ENCODE measurements at places on chromosomes 11 and 22.

GRCh38 chr11:105582497-105582896 lies 27.4 kb upstream of the GRIA4 start:
- DNase-seq: no peak

- DNase-seq: no peak
Observed at GRCh38 chr22:36331912-36332622, 55.7 kb downstream of the MYH9 start.

DNA sequence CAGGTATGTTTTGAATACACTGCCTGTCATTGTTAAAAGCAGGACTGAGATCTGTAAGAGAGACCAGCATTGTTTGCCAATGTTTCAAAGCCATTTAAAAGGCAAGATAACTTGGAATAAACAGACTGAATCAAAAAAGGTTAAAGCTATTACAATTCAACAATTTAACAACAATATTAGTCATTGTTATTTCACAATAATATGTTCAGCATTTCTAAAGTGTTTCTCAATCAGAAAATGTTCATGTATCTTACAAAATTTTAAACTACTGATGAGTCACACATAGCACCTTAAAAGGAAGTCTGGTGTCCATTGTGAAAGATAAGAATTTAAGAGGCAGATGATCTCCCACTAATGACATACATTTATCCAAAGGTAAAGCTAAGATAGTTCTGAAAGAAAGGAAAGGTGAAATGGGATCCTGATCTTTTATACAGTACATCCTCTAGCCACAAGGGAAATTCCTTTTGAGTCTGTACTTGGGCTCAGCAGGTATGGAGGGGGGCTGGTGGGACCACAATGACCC lies 79.7 kb downstream of the MAML2 start:
- no peak for DNase-seq

DNA sequence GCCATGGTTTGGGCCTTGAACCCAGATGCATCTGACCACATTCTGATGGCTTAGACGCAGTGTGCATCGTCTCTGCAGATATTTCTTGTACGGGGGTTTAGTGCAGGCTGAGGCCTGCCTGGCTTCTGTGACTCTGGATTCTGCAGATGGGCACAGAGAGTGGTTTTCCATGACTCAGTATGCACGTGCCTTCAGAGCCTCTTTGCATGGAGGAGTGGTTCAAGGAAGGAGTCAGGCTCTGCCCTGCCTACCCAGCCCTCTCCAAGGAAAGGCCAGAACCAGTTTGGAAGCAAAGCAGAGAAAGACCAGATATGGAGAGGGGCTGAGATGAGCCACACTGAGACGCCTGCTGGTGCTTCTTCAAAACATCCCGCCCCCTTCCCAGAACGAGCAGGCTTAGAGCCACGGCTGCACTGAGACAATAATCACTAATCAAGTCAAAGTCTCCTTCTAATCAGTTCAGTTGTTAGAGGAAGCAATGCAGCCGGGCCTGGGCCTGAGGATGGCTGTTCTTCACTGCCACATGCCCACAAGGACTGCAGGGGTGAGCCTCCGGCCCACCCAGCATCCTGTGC lies 308.9 kb downstream of the NXPE2 start:
- no peak for DNase-seq

DNA sequence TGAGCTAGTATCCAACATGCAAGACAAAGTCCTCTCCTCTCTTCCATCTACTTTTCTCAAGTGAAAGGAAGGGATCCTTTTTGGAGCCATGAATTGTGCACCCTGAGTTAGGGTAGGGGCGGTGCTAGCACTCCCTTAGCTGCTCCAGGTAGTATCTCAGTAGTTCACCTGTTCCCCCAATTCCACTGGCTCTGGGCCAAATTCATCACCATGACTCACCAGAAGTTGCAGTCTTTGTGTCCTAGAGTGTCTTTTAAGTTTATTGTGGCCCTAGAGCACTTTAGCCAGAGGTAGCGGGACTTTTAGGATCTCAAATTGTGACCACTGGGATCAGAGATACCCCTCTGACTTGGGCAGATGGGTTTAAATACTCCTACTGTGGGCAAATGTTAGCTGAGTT lies 398.6 kb upstream of the ANO5 start:
- no peak for DNase-seq

DNA sequence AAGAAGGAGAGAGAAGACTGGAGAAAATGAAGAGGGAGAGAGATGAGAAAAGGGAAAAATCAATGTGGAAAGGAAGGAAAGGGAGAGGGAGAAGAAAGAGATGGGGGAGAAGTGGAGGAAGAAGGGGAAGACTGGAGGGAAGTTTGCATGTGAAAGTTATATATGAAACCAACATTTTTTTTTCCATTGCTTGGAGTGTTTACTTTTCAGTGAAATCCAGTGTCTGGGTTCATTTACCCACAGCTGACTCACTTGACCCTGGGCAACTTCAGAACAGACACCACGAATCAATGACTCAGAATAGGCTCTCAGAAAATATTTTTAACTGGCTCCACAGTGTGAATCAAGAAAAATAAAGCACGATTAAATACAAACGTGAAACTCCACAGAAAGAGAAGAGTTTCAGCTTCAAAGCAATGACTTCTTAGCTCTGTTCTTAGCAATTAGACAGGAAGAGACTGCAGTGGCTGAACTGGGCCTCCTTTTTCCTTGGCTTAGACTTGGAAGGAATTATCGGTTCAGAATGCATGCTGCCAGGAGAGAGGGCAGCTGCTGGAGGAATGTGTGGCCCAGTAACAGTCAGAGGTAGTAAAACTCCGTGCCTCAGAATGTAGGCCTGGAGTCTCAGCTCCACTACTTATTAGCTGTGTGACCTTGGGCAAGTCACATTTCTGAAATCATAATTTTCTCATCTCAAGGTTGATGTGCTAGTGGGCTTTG lies 237.5 kb downstream of the MIAT start:
- peak; percentile 12 for DNase-seq

GRCh38 chr22:36758792-36759271 lies 17.1 kb downstream of the IFT27 start:
- DNase-seq: no peak

- no peak for DNase-seq
Observed at GRCh38 chr11:72112978-72113808, 698 bp upstream of the ANAPC15 start.

- no peak for DNase-seq
Observed at GRCh38 chr11:113447621-113448315, 27.4 kb downstream of the DRD2 start.

GRCh38 chr11:77524539-77524938 lies 50.6 kb upstream of the PAK1 start:
- no peak for DNase-seq

DNA sequence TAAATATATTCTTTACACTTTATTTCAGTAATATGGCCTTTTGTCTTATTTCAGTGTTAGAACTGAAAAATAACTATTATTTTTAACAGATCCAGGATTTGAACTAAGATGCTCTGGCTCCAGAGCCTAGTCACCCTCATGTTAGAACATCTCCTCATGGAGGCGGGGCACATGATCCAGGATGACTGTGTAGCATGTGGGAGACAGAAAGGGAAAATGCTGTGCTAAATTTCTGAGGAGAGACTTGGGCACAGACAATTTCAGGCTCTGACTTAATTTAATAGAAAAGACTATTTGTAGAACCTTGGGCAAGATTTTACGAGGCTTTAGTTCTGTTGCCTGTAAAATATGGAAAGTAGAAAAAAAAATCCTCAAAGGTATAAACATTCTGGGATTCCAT lies 24.1 kb downstream of the CTSC start:
- DNase-seq: no peak

GRCh38 chr11:22472306-22472705 lies 134.1 kb downstream of the SLC17A6 start:
- no peak for DNase-seq

- DNase-seq: no peak
Observed at GRCh38 chr11:134170177-134170918, 53.4 kb downstream of the NCAPD3 start.

DNA sequence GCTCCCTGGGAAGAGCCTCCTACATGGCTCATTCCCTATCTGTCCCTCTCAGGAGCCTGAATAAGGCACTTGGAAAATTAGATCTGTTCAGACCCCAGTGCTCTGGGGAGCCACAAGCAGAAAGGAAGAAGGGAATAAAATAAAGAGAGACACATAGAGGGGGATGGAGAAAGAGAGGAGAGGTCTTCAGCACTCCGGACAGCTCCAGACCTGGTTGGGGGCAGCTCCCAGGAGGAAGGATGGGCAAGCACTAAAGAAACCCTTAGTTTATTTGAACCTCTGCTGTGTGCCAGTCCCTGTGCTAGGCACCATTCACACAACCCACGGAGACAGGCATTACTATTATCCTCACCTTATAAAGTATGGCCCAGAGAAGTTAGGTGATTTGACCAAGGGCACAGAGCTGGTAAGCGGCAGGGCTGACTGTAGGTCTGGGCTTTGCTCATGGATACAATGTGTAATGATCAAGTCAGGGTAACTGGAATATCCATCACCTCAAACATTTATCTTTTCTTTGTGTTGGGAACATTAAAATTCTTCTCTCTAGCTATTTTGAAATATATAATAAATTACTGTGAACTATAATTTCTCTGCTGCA lies 53.7 kb upstream of the LRRC32 start:
- no peak for DNase-seq

DNA sequence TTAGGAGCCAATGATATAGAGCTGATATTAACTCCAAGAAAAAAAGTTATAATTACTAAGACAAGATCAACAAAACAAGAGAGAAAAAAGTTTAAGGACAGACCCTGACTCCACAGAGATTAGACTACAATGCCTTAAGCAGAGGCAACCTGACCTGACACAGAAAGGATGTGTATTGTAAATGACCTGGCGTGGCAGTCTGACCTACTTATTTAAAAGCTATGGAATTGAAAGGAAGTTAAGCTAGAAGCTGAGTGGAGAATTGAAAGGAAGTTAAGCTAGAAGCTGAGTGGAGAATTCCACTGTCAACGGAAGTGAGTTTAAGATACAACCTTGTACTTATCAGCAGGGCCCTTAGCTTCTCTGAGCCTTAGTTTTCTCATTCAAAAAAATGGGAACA lies 885.4 kb downstream of the OPCML start:
- DNase-seq: no peak

DNA sequence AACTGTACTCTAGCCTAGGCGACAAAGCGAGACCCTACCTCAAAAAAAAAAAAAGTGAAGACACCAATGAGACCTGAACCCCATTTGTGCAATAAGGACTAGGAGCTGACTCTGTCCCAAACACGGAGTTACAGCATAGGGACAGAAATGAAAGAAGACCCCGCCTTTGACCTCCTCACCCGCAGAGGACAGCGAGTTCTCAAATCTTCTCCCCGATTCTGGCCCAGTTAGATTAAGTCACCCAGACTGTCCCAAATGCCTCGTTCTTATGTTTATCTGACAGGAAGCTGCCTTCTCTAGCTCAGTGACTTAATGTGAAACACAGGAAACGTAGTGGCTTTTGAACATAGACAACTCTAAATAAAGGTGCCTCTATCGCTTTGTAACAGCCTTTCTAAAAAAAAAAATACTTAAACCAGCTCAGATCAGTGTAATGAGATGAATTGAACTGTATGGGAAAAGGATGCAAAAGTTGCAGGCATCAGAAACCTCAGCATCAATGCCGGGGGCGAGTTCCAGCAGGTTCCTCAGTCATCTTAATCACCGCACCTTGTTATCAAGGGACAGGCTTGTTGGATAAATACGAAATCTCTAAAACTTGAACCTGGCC lies 10.6 kb downstream of the MYH9 start:
- no peak for DNase-seq

GRCh38 chr11:120511820-120512738 lies 531 bp downstream of the GRIK4 start:
- no peak for DNase-seq

GRCh38 chr11:7383406-7383805 lies 101.9 kb upstream of the OLFML1 start:
- DNase-seq: no peak

GRCh38 chr22:22058633-22059290 lies 76.2 kb upstream of the TOP3B start:
- DNase-seq: no peak

- DNase-seq: no peak
Observed at GRCh38 chr11:128568166-128568778, 19.1 kb downstream of the ETS1 start.

- no peak for DNase-seq
Observed at GRCh38 chr11:35109041-35109440, 29.9 kb upstream of the CD44 start.

- DNase-seq: no peak
Observed at GRCh38 chr11:11420191-11420898, 67.3 kb upstream of the CSNK2A3 start.

GRCh38 chr11:111123463-111124398 lies 121.8 kb upstream of the POU2AF2 start:
- DNase-seq: no peak

DNA sequence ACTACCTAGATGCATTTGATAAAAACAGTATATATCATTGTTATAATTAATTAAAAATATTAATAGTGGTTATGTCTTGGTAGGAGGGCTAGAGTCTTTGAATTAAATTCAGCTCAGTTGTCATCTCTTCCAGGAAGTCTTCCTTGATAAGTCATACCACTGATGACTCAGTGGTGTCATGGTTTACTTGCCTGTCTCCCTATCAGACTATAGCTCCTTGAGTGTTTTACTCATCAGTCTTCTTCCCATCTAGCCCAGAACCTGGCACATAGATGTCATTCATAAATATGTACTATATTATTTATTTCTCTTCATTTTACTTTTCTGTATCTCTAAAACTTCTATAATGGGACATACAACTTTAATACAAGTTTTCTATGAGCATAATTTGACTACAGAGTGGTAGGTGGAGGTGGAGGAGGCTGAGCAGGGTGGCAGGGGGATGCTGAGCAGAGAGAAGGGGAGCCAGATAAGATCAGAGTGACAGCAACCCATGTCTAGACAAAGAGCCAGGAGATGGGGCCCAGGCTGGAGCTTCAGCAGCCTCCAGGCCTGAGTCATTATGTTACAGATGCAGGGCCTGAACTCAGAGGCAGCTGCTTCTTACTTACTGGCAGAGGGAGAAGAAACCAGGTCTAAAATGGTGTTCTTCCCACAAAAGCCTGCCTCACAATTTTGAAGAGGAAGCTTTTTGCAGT lies 82.3 kb upstream of the PHOX2A start:
- DNase-seq: no peak

DNA sequence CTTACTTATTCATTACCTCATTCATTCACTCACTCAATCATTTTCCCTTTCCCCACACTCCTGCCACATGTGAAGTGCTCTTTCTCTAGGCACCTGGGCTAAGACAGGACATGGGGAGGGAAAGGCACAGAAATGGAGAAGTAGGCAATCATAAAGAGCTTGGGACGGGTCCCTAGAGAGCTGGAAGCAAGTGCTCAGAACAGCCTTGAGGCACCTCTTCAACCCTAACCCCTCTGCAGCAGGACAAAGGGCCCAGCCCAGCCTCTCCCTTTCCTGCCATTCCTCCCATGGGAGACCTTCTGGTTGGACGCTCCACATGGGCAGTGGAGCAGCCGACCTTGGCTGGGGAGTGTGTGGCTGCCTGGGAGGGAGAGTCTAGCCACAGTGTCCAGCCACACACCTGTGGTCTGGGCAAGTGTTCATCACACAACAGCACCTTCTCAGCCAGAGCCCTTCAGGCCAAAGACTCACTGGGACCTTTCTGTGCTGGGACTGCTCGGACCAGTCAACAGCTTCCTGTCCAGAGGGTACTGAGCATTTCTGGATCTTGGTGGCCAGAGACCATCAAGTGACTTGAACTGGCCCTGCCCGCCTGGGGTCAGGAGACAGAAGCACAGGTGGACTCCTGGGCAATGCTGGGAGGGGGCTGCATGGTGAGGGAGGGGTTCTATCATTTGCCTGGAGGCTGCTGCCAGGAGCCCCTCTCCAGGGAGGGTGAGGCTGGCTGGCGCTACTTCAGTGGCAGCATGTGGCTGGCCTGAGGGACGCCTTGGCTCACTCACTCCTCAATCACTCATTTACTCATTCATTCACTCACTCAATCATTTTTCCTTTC lies 1.0 kb upstream of the MUC5AC start:
- no peak for DNase-seq
